Hair follicular keratinocyte (primary cell): ENCODE measurements at places on chromosomes 5 and 9. TPM values are rescaled to one million over a fixed set of nuclear protein-coding genes. Genes with fewer than 3 reads are reported as not detected.

Gene SPINK6
- total RNA-seq: 10.3 and 28.1 TPM in 2 replicates

Gene CSF1R
- under 0.01 TPM in 1 of 2 replicates, not detected in the other for total RNA-seq

Gene SNAPC4
- total RNA-seq: 7.6 and 10.5 TPM in 2 replicates

Gene PCDHA1
- total RNA-seq: not detected in 2 replicates

Gene KIF12
- 0.30 and 6.2 TPM in 2 replicates for total RNA-seq

Gene PLCXD3
- total RNA-seq: not detected in 2 replicates

Gene IFNK
- total RNA-seq: 2.2 and 4.3 TPM in 2 replicates

Gene SEMA4D
- 0.16 and 1.6 TPM in 2 replicates for total RNA-seq

Gene PRLR
- total RNA-seq: not detected in 2 replicates

Gene TAF11L10
- total RNA-seq: not detected in 2 replicates

Gene TNC
- 155 and 263 TPM in 2 replicates for total RNA-seq

Gene ACOT12
- total RNA-seq: not detected in 2 replicates

Gene PCDHGA6
- total RNA-seq: 0.15 and 0.16 TPM in 2 replicates

Gene ABCA2
- total RNA-seq: 0.95 and 5.2 TPM in 2 replicates

Gene C9orf40
- total RNA-seq: 7.1 and 12.3 TPM in 2 replicates

Gene CAPSL
- total RNA-seq: not detected in 2 replicates

Gene SLC6A18
- total RNA-seq: not detected in 2 replicates

Gene PJA2
- 31.3 and 41.9 TPM in 2 replicates for total RNA-seq

Gene PTGES
- total RNA-seq: 0.70 and 6.2 TPM in 2 replicates

Gene SYNPO
- 15.4 and 30.0 TPM in 2 replicates for total RNA-seq

Gene NUDT12
- total RNA-seq: 10.3 and 13.0 TPM in 2 replicates

Gene GPR151
- total RNA-seq: not detected in 2 replicates

Gene DRD1
- not detected in 2 replicates for total RNA-seq

Gene DMRT3
- not detected in 2 replicates for total RNA-seq

Gene CDKN2A
- total RNA-seq: 47.6 and 65.5 TPM in 2 replicates

Gene LMX1B
- 2.7 and 6.8 TPM in 2 replicates for total RNA-seq

Gene PCDHA7
- total RNA-seq: not detected in 2 replicates

Gene HMMR
- 16.2 and 46.7 TPM in 2 replicates for total RNA-seq

Gene FNBP1
- 7.1 and 13.3 TPM in 2 replicates for total RNA-seq

Gene IL7R
- 4.1 and 5.5 TPM in 2 replicates for total RNA-seq

Gene CRAT
- total RNA-seq: 14.1 and 32.8 TPM in 2 replicates

Gene PFDN1
- total RNA-seq: 99.4 and 101 TPM in 2 replicates

Gene PCAT7
- not detected in 2 replicates for total RNA-seq

Gene ANXA6
- 51.4 and 78.3 TPM in 2 replicates for total RNA-seq

Gene LCN12
- total RNA-seq: not detected in 2 replicates

Gene PCDHA4
- total RNA-seq: not detected in 2 replicates
